SK-N-DZ (cell line): ENCODE measurements at places on chromosomes 3 and 15.
A peak's percentile ranks its signal among the peaks of the same experiment; 100 is the strongest.

DNA sequence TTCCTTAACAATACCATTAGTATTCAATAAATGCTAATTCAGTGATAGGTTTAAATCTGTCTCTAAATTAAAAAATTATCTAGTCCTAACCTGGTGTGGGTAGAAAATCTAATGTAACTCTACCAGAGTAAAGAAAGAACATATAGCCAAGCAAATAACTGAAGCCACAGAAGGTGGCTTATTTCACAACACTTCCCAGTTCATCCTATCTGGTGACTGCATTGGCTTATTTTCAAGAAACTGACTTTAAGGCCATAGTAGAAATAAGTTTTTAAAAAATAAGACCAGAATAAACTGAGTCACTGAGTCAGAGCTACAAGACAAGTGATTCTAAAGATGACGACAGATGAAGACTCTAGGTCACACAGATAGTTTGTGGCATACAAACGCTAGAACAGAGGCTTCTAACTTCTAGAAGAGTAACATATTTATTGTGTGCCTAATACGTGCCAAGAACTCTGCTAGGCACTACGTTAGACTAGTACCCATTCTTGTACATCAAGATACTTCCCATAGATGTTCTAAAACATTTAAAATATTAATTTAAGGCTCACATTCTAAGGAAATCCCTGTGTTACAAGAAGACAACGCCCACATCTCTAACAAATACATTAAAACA lies 25.9 kb downstream of the TMCC1 start:
- no peak for DNase-seq

- no peak for DNase-seq
Measured at GRCh38 chr15:57600197-57600596, 8.5 kb downstream of the MYZAP start.

DNA sequence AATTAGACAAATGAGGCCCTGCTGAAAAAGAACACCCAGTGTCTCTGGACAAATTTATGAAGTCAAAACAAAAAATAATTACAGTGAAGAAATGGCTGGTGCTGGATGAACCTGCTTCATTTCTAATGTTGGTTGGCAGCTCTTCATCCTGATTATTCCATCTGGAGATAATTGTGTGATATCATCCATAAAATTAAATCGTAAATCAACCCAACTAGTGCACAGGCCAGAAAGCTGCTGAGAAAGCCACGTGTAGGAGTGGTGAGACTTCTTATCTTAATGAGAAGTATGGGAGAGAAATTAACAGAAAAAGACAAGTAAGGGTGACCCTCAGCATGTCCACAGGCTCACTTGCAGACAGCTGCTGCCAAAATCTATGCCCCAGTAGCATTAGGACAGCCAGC lies 465.2 kb upstream of the TGFBR2 start:
- peak; percentile 79 for DNase-seq

DNA sequence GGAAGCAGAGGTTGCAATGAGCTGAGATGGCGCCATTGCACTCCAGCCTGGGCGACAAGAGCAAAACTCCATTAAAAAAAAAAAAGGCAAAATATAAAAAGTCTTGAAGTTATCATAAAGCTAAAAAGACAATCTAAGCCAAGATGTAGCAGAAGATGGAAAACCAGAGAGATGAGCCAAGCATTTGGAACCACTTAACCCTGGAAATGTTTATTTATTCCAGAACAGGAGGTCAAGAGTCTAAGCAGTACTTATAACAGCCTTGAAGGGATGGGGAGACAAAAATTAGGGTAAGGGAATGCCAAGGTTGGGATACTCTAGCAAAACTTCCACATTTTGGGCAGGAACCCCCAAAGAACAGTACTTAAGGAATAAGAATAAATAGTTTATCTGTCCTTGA lies 30.1 kb downstream of the FAIM start:
- no peak for DNase-seq

- peak; percentile 69 for DNase-seq
Measured at GRCh38 chr15:85473455-85473854, 93.1 kb downstream of the AKAP13 start.

- DNase-seq, result no peak
Measured at GRCh38 chr15:45481135-45481534, 41.4 kb downstream of the SLC30A4 start.

GRCh38 chr3:49626101-49626581 lies 48.0 kb upstream of the APEH start:
- no peak for DNase-seq

DNA sequence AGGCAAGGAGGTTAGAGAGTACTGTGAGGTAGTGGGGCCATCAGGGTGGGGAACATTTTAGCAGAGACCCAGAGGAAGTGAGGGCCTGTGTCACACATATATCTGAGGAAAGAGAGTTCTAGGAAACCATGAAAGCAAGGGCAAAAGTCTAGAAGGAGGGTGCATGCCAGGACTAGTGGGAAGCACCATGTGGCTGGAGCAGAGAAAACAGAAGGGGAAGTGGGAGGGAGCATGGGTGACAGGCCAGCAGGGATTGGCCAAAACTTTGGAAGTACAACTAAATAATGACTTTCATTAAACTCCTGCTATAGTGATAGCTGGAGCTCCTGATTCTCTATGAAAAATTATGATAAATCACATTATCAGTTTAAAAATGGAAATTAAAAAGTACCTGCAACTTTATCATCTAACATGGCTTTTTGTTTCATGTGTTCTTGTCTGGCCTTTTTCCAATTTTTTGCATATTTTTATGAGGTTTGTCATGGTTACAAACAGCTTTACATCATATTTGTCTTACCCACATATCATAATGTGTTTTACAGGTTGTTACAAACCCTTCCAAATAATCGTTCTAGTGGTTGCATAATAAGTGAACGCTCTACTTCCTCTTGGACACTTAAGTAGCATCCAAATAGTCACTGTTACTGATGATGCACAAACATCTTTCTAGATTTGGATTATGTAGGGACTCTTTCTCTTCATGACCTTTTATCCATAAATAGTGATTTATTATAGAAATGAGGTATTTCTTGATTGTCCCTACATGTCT lies 168.3 kb downstream of the NEK10 start:
- no peak for DNase-seq

DNA sequence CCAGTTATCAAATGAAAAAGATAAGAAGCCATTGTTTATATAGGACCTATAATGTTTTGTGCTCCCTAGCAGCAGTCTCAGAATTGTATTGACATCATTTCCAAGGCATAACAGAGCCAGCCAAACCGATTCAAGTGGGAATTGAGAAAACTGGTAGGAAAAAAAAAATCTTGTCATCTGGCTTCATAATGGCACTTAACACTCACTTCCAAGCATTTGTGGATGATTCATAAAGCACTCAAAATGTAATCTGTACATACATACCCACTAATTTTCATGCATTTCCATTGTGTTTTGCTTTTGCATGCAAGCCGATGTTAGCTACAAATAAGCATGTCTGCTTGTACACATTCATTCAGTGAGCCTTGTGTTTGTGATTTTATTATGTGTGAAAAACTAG lies 18.6 kb upstream of the TRPC1 start:
- DNase-seq, result no peak
